ENCODE measurements at places on chromosomes 4 and X.

DNA sequence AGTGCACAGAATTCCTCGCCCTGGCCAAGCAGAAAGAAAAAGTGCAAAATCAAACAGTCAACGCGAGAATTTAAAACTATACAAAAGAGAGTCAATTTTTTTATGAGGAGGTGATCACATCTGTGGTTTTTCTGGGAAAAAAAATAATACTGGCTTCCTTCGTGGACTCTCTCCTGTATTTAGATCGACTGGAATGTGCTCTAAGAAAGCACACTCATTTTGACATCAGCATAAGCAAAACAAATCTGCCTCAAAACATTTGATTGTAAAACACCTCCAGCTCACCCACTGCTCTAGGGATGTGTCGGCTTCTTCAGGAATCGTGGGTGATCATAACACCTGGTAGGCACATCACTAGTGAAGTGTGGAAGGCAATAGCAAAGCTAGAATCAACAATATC is 417.4 kb upstream of the FAT1 start:
- no peak for DNase-seq

GRCh38 chr4:140335076-140335475 is 38.4 kb upstream of the SCOC start:
- no peak for DNase-seq

DNA sequence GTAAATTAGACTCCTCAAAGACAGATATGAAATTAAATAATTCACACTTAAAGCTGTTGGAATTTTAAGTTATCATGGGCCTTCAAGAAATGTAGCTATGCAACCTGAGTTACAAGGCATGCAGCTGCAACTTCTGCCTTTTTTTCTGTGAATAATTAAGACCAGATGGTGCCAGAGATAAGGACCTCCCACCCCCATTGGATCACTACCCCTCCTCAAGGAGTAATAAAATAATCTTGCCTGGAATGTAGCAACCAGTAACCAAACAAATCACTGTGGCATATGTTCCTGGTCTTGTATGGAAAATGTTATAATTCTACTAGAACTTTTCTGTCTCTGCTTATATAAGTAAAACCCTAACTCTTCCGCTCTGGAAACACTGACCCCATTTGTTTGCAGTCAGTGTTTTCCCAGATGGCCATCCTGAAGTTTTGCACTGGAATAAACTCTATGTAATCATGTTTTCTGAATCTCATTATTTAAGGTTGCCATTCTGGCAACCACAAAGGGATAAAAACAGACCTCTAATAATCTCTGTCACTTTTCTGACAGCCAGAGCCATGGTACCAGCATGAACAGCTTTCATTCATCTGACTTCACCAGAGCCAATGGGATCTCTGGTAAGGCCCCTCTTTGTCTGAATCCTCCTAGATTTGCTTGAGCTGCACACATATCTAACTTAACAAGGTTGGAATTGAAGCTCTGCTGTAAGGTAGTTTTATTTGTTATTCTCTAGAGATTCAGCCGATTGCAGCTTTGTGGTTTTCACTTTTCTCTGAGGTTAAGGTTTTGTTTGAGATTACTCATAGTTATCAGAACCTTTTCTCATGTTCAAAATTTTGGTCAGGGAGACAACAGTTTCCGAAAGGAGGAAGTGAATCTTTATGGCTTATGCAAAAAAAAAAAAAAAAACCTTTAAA is 274.6 kb downstream of the NAF1 start:
- DNase-seq = no peak

DNA sequence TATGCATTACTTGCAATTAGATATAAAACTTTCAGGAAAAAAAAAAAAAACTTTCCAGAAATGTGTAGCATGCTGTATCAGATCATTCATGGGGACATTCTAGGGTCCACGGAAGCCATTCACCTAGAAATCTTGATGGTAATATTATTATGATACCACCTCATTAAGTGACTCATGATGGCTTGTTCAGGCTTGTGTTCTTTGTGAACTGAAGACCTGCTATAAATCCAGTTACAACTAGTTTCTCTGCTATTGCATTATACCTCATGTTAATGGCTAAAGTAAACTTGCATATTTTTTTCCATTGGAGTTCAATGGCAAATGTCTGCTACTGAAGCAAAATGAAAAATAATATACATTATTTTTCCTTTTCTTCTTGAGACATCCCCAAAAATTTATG is 35.3 kb upstream of the PTPN13 start:
- DNase-seq = no peak

DNA sequence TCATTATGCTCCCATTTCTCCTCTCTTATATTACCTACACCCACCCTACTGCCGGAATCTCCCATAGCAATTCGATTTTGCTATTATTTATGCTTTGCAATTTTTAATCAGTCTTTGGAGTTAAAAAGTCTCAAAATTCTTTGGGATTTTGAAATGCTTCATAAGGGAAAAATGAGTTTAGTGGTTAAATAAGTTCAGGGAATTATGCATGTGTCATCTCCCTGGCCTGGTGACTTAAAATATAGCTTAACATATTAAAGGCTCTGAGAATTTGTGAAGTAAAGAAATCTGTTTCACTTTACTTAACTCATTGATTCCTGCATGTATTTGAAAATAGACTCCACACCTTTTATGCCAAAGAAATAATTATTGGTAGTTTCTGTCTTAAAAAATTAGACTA is 185.1 kb upstream of the DIPK2B start:
- no peak for DNase-seq

GRCh38 chr4:1351854-1352566 is 5.0 kb downstream of the UVSSA start:
- DNase-seq = no peak

GRCh38 chr4:71074452-71075299 is 81.2 kb downstream of the DCK start:
- DNase-seq = no peak

DNA sequence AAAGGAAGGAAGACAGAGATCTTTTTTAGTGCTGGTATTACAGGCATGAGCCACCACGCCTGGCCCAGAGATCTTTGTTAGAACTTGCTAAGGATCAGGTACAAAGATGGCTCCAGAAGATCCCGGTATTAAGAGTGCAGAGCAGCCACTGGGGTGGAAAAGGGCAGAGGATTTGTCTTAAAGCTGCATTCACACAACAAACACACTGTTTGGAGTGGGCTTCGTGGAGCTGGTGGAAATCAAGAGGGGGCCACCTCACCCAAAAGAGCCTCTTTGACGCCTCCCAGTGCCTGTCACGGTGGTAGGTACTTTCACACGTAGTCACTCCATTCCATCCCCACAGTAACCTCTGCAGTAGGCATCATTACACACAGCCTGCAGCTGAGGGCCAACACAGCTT is 13.3 kb downstream of the HELT start:
- no peak for DNase-seq

- DNase-seq = no peak
Measured at GRCh38 chr4:165553221-165553810, 174.5 kb downstream of the CPE start.

DNA sequence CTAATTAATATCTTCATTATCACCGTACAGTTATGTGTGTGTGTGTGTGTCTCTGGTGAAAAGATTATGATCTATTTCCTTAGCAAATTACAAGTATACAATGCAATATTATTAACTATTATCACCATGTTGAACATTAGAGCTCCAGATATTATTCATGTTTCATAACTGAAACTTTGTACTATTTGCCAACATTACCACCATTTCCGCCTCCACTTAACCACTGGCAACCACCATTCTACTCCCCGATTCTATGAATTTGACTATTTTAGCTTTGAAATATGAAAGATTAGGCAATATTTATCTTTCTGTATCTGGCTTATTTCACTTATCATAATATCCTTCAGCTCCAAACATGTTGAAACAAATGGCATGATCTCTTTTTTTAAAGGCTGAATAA is 717.9 kb downstream of the ARAP2 start:
- no peak for DNase-seq

DNA sequence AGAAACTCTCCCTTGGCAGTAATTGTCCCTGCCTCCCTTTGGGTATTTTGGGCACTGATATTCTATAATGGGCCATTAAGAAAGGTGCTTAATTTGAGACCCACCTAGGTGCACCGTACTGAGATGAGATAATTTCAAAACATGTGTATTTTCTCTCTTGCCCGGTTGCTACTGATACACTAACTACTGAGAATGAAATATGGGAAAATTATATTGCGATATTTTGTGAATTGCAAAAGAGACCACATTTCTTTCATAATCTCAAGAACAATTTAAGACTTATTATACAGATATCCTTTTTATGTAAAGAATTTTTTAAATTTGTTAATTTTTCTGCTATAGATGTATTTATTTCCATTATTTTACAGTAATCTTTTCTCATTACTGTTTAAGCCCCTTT is 284.9 kb downstream of the ADGRL3 start:
- DNase-seq = no peak

DNA sequence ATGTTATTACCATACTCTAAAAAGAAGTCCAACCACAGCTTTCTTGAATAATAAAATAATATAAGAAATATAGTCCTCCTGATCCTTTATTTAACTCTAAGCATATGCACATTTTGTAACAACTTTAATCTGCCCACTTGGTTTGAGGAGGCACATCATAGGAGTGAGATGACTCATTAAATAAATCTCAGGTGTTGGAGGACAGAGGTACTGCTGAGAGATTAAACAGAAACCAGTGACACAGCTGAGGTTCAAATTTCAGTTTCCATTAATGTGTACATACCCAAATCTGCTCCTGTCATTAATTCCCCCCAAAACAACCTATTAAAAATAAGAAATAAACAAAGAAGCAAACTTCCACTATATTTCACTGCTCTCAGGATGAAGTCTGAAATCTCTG is 211.0 kb downstream of the KCTD8 start:
- no peak for DNase-seq

- no peak for DNase-seq
Measured at GRCh38 chrX:107454302-107454701, 4.8 kb downstream of the FRMPD3 start.

- no peak for DNase-seq
Measured at GRCh38 chrX:86805241-86805640, 657.0 kb downstream of the DACH2 start.

DNA sequence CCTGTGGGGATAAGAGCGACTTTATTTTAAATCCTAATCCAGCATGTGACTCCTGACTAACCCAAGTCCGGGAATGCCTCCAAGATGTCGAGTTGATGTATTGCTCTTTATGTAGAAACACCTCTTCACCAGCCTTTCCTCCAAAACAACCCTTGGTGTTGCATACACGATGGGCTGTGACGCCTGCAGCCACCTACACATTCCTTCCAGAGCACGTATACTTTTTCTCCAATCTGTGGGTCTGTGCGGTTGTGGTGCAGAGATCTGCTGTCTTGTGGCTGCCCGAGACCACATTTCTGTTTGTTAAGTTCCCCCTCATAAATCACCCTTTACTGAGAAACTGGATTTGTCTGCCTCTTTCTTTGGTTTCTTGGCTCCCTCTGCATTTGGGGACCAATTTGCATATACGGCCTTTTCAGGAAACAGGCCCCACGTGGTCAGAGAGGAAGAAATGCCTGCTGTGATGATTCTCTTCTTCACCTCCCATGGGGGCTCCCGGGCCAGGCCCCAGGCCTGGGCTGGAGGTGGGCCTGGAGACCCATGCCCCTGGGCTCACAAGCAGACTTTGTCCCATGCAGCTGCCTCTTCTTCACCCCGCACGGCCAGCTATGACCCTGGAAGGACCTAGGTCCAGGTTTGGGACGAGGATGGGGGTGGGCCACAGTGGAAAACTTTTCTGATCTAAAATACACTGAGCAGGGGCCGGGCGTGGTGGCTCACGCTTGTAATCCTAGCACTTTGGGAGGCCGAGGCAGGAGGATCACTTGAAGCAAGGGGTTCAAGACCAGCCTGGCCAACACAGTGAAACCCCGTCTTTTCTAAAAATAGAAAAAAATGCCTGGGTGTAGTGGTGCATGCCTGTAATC is 21.4 kb upstream of the AFAP1 start:
- DNase-seq = no peak

DNA sequence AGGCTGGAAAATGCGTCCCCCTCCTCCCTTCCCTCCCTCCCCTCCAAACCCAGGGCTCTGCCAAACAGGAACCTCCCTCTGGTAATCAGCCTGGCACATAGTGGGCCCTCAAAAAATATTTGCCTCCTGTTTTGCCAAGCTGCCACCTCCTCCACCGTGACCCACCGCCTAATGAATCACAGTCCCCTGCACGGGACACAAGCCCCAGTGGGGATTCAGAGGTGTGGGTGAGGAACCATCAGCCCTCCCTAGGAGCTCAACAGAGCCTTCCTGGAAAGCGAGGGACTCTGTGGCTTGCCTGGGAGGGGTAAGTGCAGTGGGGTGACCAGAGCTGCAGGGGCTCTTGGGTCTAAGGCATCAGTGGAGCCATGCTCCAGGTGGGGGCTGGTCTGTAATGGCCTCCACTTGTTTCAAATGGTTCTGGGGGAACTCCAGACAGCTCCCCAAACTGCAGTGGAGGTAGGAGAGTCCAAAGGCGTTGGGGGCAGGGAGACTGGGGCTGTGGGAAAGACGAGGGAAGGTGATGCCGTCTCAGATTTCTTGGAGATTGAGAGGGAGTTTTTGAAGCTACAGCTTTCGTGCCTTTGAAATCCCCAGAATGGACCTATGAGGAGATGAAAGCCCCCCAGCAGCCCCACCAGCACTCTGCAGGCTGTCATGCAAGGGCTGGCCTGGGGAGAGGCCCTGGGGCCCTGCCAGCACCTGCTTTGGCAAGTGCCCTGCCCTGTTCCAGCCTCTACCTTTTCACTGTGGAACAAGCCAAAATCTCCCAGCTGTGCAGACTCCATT is 1.0 kb upstream of the PPP2R2C start:
- no peak for DNase-seq

GRCh38 chr4:24912252-24913118 is at the start of gene CCDC149:
Gene CCDC149, minus strand, starts transcription at chr4:24913042. Its CDS starts 178 bp downstream, at chr4:24912864.
- no peak for DNase-seq

DNA sequence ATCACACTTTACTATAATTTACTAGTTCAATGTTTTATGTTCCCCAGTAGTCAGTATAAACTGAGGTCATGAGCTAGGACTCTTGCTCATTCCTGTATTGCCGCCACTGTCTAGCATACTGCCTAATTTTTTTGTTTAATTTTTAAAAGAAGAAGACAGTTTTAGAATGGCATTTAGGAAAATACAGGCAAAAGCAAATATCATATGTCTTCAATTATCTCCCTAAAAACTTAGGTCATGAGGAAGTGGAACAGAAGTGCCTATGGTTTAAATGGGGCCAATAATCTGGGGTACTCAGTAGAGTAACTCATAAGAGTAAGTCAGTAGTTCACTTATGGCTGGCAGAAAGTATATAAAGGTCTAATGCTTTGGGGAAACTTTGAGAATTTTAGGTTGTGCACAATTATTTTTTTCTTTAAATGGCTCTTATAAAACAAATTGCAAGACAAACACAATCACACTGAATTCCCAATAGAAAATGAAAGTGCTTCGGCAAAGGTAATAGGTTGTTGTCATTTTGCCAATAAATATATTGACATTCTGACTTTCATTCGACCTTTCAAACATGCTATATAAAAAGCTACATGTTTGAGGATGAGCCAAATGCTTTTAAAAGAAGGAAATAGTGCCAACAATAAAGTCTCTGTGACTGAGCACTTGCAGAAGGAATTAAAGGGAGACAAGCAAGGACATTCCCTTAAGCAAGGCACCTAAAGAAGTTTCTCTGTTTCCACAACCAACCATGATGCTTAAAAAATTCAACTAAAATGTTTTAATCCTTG is 390.1 kb downstream of the PDGFC start:
- no peak for DNase-seq

All from cortex of kidney (tissue), 1 donor.